ENCODE measurements at places on chromosomes 7 and 10.

DNA sequence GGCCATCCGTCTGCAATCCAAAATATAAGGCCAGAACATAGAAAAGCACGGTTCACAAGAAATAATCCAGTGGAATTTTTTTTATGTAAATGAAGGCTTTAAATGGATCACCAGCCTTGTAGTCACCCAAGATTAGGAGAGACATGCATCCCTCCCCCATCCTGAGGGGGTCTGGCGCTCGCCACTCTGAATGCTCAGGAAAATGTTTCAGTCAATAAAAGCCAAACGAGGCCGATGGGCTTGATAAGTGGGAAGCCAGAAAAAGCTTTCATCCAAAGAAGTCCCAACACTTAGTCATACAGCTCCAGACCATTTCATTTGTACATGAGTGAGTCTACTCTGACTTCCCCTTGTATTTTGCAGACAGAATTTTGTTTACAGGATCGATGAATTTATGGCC is 631.8 kb downstream of the GRID1 start:
- no peak for DNase-seq

DNA sequence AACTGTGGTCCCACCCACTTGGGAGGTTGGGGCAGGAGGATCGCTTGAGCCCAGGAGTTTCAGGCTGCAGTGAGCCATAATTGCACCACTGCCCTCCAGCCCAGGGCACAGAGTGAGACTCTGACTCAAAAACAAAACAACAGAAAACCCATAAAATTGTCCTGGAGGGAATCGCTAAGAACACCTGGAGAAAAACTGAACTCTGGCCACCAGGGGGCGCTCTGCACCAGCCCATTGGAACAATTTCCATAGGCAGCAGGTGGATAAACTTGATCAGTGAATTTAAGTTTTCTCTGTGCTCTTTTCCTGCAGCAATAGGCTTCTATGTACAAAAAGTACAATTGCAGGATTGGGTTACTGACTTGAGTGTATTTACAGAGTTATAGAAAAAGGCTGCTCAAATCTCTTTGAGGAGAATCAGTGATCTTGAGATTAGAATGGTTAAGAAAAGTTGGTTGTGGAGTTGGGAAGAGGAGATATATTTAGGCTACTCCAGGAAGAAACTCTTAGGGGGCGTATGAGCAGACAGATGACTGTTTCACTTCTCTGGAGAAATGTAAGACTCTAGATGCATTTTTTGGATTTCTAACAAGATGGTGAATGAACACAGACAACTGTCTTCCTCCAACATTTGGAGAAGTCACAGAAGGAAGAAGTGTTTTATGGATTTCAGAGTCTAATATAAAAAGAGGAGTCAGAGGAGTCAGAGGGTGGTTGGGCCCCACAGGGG is 274.9 kb upstream of the GALNT17 start:
- peak; percentile 23 for DNase-seq

GRCh38 chr10:26805567-26806245 is 55.1 kb downstream of the ABI1 start:
- DNase-seq: no peak

DNA sequence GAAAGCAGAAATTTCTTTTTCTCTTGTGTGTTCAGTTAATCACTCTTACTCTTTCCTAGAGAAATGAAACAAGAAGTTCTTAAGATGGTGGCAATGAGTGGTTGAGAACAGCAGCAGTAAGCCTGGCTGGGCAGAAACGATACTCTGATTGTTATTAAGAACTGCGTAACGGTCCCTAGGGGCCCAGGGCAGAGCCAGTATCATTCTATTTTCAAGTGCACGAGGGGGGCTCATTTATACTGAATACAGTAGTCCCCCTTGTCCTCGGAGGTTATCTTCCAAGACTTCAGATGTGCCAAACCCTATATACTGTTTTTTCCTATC is 64.9 kb downstream of the EEPD1 start:
- DNase-seq: no peak

DNA sequence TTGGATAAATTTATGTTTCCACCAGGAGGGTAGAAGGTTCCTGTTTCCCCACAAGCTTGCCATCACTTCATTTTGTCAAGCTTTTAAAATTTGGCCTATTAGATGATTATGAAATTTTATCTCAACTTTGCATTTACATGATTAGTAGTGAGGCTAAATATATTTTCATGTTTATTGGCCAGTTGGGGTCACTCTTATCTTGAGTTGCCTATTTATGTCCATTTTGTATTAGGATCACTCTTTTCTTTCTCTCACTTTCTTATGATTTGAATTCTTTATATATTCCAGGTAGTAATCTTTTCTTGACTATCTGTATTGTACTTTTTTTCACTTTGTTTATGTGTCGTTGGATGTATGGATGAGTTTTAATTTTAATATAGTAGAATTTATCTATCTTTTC is 218.6 kb upstream of the SLC26A5 start:
- DNase-seq: no peak

DNA sequence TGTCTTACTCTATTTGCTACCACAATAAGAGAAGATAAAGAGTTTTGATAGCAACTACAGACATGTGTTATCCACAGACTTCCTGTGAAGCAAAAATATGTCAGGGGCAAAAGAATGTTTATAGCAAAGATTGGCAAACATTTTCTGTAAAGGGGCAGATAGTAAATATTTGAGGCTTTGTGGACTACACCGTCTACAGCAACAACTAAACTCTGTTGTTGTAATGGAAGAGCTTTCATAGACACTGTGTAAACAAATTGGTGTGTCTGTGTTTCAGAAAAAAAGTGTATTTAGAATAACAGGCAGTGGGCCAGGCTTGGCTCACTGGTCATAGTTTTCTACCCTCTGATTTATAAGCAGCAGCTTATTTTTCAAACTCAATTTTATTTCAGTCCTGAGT is 521.4 kb downstream of the ANKRD7 start:
- no peak for DNase-seq

GRCh38 chr7:29140873-29141468 is 5.4 kb downstream of the CPVL start:
- no peak for DNase-seq

- no peak for DNase-seq
Measured at GRCh38 chr7:50661345-50662040, 96.3 kb upstream of the DDC start.

Measured in GM18507 (cell line).